Left ventricle myocardium inferior (tissue), 1 donor: ENCODE measurements at places on chromosomes 6 and 20.

- DNase-seq = no peak
These were observed 24.9 kb upstream of the VEGFA start for GRCh38 chr6:43744931-43745727.

- no peak for DNase-seq
These were observed 84.3 kb upstream of the TAB2 start for GRCh38 chr6:149233056-149233715.

DNA sequence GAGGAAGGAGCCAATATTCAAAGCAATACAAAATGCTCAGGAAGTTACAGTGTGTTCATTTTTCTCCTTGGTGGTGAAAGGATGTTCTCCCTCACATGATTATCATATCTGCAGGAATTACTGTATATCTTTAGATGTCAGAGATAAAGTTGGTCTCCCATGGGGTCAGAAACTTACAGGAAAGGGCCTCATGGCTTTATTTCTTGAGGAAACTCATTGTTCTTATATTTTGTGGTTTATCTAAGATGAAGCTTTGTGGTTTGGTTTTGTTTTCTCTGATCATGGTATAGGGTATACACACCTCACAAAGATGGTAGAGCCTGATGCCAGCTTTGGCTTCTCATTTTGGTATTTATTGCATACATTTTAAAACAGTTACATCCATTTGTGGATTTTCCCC lies 100.5 kb upstream of the STXBP5 start:
- DNase-seq = no peak

DNA sequence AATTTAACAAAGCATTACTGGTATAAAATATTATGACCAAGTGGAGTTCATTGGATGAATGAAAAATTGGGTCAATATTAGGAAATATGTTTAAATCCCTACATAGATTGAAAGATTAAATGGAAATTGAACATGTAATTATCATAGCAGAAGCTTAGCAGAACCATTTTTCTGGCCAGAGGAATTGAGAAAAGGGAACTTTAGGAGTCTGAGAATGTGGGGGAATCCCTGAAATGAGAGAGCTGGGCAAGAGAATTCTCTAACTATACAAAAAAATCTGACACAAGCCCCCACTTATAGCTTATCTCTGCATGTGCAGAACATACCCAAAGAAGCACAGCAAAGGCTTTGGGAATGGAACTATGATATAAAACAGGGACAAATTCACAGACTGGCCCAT lies 67.4 kb upstream of the ARHGAP18 start:
- no peak for DNase-seq

DNA sequence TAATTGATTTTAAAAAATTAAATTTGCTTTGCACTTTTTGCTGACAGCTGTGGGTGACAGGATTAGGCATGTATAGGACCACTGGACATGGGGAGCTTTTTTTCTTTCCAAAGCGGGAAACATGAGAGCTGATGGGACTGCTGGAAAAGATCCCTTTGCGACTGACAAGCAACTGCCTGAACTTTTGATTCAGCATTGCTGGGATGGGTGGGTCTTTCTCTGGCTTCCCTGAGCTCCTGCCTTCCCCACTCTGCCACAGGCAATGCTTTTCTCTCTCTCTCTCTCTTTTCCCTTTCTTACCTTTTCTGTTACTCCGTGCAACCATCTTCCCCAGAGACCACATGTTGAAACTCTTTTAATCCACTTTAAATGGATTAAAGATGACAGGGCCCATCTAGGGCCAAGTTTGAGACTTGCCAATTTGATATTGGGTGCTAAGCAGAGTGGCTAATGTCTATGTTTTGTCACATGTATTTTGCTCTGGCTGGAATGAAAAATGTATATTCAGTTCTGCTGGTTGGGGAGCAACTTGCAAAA lies 33.5 kb upstream of the TPD52L1 start:
- no peak for DNase-seq

- DNase-seq = no peak
These were observed 107.7 kb upstream of the TMEM181 start for GRCh38 chr6:158452191-158452590.
